M059J (cell line): ENCODE measurements at places on chromosomes 3 and 15. TPM values are rescaled to one million over a fixed set of nuclear protein-coding genes. Genes with fewer than 3 reads are reported as not detected.

DNA sequence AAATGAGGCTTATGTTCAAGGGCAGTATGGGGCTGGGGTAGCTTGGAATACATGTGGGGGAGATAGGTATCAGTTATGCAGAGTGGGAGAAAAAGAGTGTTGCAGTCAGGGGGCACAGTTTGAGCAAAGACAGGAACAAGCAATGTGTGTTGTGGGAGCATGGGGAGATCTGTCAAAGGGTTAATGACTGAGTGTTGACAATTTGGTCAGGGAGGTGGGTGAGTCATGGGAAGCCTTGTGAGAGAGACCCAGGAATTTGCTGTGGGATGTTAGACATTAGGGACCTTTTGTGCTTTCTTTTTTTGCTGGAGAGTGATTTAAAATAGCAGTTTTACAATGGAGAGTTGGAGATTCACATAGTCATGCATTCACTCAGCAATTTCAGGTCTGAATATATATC is 221.6 kb upstream of the NR2E3 start:
- DNase-seq = peak; percentile 86

DNA sequence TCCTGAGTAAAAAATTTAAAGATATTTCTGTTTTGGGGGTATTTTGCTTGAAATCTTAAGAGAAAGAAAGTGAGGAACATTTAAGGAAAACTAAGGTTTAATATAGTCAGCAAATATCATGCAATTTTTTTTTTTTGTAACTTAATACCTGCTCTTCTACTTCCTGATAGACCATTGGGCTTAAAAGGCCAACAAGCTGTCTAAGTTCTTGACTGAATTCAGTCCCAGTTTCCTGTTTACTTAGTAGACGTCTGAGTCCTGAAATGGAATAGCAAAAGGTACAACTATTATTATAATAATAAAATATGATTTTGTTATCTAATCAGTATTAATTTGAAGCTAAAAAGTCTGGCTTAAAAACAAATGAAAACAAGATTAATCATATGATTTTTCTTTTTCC is 37.9 kb downstream of the IQCB1 start:
- no peak for DNase-seq

DNA sequence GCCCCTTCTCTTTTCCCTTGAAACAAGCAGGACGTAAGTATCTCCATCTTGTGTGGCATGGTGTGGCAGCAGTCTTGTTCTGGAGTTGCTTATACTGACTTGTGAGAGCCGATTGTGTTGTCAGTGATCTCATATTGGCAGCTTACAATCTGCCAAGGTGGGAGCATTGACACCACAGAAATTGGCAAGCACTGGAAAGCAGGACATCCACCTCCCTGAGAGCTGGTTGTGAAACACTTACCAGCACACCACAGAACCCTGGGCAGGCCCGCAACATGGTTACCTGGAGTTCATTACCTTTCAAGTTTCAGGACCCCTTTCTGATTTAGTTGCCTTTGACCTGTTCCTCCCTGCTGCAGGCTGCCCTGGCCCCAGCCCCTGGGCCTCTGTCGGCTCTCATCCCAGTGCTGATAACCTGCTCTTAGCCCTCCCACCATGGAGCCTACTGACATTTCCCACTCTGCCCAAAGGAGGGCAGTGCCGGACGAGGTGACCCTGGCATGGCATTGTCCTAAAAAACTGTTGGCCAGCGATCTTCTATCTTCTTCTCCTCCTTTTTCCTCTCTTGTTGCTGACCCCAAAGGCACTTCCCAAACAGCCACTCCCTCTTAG is 10.6 kb upstream of the ATP2B2 start:
- no peak for DNase-seq

DNA sequence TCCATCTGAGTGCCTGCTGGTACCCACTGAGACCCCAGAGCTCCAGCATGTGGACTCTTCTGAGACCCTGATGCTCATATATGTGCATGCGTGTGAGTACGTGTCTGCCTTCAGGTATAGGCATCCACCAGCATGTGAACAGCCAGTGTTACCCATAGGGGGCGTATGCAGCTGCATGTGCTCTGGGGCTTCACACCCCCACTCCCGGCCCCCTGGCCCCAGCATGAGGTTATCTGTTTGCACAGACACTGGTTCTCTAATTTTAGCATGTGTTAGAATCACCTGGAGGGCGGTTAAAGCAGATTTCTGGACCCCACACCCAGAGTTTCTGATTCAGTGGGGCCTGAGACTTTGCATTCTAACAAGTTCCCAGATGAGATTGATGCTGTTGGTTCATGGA is 824 bp upstream of the CILP start:
- DNase-seq = no peak

The CHDH gene
- 0.07 and 0.17 TPM in 2 replicates for total RNA-seq
